LoVo (cell line): ENCODE measurements at places on chromosomes 16 and 17.
A peak's percentile ranks its signal among the peaks of the same experiment; 100 is the strongest.

- no peak for DNase-seq
Measured at GRCh38 chr16:8963010-8963820, 491 bp downstream of the USP7 start.

DNA sequence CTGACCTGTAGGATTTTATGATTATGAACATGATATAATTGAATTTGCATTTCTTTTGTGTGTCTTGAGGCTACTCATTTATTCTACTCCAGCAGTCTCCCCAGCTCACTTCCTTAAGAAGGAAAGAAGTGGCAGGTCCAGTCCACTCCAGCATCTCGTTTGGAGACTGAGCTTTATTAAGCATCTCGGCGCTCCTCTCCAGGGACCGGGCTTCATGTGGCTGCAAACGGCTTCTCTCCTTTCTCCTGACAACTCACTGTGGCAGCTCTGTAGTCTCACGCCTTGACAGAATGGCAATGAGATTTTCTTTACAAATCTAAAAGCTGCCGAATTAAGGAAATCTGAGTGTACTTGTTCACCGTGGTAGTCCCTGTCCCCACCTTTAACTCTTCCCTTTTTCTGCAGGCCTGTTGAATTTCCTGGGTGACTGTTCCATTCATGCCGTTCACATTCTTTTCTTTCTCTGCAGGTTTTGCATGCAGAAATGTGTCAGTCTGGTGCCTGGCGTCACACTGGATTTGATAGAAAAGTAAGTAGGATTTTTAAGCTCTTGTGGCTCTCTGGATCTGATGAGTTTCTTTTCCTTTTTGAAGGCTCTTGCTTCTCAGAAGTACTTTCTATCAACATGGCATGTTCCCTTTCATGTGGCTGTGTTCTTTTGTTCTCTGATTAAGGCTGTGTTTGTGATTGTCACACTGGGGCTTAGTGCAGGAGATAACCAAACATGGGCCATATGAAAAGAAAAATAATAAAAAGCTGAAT lies 200.5 kb upstream of the CHMP6 start:
- DNase-seq: no peak

DNA sequence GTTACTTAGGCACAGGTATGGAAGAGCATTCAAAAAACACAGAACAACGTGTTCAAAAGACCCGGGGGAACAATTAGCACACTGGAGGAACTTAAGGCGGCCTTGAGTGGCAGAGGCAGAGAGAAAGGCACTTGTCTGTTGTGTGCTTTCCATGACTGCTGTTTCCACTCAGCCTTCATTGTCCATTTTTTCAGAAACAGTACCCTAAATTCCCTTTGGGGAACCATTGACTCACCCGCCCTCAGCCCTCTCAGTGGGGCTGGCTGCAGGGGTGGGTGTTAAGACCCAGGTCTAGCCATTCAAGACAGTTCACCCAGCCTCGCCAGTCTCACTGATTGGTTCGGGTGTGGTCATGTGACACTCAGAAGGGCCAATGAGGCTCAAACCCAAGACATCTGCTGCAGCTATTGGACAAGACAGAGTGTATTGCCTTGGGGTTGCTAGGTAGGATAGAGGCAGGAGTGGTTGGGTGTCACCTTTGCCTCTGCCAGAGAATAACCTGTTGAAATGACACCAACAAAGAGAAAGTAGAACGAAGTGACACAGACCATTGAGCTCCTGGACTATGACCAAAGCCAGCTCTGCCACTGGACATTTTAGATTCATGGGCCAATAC lies 19.6 kb upstream of the CEP20 start:
- peak; percentile 23 for DNase-seq

GRCh38 chr16:55302635-55303034 lies 21.4 kb upstream of the IRX6 start:
- no peak for DNase-seq

GRCh38 chr16:23353440-23353839 lies 51.3 kb downstream of the SCNN1B start:
- DNase-seq: no peak

DNA sequence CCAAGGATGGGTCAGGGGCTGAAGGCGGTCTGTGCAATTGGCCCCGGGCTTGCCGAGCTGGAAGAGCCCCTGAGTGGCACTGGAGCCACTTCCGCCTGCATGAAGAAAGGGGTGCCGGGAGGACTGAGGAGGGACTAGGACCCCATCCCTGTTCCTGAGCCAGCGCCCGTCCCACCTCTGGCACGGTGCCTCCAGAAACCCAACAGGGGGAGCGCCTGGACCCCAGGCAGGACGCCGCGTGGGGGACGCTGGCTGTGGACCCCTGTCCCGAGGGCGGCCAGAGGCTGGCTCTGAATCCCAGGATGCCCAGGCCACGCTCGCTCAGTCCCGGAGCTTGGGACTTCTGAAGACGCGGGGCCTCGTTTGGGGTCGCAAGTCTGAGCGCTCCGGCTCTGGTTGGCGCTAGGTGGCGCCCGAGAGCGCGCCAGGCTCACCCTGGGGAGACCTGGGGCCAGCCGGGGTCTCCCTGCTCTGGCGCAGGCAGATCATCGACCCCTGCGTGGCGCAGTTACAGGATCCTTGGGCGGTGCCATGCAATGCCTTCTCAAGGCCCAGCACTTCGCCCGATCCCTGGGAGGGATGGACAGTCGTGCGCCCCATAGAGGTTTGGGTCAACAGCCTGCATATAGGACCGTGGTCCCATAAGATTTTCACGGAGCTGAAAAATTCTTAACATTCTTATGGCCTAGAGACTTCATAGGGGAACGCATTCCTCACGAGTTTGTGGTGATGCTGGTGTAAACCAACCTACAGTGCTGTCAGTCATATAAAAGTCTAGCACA lies 58.5 kb upstream of the CREBBP start:
- DNase-seq: peak; percentile 49

- DNase-seq: no peak
Measured at GRCh38 chr17:32116937-32117336, 25.4 kb upstream of the RHOT1 start.

DNA sequence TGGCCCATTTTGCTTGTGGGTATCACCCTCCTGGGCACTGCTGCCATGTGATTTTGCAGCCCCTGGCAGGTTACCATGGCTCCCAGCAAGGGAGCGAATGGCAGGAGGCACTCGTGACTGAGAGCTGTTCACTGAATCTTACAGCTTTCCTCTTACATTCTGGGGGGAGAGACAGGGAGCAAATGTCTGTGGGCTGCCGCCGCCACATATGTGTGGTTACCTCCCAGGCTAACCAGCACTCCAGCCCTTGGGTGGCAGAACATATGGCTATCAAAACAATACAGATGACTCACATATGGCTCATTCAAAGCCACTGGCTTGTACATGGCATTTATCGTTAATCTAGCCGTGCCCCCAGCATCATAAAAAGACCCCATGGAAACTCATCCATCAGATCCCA lies 19.8 kb downstream of the GTF3C1 start:
- DNase-seq: no peak

- no peak for DNase-seq
Measured at GRCh38 chr16:64138621-64139020, 983.2 kb downstream of the CDH11 start.

DNA sequence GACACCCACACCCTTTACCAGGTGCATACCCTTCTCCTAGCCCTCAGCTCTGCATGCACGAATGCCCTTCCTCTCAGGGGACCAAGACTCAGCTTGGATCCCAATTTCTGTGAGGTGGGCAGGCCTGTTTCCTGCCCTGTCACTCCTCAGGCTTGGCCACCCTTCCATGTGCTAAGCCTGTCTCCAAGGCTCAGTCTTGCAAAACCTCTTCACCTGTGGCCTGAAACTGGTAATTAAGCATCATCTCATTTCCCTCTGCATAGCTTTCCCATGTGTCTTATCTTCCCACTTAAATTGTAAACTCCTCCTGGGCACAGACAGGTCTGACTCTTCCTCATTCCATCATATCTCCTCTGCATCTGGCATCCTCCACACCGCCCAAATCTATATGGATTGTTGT lies 31.0 kb upstream of the SMPD3 start:
- no peak for DNase-seq

DNA sequence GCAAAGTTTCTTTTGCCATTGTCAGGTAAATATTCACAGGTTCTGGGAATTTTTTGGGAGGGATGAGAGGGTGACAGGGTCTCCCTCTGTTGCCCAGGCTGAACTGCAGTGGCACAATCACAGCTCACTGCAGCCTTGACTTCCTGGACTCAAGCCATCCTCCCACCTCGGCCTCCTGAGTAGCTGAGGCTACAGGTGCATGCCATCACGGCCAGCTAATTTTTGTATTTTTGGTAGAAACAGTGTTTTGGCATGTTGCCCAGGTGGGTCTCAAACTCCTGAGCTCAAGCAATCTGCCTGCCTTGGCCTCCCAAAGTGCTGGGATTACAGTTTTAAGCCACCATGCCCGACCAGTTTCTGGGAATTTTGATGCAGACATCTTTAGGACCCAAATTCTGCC lies 53.0 kb downstream of the IQCK start:
- DNase-seq: no peak

DNA sequence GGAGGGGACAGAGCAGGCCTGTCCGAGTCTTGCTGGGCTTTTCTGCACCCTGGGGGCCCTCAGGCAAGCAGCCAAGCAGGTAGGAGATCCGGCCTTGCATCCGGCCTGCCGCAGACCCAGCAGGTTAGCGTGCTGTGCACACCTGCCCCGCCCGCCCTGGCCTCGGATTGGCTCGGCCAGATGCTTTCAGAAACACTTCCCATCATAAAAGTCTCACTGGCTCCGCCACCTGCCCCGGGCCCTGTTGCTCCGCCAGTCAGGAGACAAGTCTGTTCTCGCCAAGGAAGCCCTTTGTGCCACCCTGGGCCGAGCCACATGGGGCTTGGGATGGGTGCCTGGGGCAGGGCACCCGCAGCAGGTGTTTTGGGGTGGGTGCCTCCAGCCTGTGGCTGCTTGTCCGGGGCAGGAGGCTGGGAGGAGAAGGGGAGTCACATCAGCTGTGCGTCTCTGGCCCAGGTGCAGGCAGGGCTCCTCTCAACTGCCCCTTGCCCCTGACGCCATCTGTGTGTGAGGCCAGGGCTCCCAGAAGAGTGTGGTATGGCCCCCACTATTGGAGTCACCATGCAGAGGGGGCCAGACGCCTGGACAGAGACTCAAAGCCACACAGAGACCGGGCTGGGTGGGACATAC lies 228.2 kb upstream of the GSE1 start:
- no peak for DNase-seq

DNA sequence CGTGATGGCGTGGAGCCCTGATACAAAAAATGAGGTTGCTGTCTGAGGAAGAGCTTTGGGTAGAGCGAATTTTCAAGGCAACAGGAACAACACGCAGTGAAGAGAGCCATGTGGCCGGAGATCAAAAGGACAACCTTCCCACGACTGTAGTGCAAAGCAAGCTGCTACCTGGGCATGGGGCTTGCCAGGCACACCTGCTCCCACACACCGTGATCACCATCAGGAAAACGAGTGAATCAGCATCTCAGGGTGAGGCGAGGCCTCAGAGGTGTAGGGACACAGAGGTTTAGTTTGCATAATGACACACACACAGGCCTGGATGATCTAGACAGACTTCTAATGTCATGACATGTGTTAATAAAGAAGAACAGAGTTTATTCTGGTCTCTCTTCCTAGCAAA lies 65.7 kb downstream of the PARN start:
- DNase-seq: no peak

- no peak for DNase-seq
Measured at GRCh38 chr17:48541577-48542113, 3.3 kb downstream of the HOXB2 start.

- peak; percentile 89 for DNase-seq
Measured at GRCh38 chr17:35578197-35578928, at the start of gene PEX12. Gene PEX12, minus strand, starts transcription at chr17:35578571. Its CDS starts 550 bp downstream, at chr17:35578021.

DNA sequence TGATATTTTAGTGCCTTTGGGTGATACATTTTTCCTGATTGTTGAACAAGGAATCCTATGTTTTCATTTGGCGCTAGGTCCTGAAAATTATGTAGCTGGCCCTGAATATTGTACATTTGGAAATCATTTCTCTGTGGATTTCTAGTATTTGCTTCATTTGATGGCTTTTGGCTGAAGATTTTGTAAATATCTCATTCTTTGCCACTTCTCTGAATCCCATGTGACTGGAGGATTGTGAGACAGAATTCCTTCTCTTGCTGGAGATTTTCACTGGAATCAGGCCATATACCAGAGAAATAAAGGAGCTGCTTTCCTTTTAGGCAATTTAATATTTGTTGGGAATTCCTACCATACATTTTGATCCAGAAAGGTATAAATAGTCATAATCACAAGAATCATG lies 8.6 kb downstream of the KRT28 start:
- no peak for DNase-seq

DNA sequence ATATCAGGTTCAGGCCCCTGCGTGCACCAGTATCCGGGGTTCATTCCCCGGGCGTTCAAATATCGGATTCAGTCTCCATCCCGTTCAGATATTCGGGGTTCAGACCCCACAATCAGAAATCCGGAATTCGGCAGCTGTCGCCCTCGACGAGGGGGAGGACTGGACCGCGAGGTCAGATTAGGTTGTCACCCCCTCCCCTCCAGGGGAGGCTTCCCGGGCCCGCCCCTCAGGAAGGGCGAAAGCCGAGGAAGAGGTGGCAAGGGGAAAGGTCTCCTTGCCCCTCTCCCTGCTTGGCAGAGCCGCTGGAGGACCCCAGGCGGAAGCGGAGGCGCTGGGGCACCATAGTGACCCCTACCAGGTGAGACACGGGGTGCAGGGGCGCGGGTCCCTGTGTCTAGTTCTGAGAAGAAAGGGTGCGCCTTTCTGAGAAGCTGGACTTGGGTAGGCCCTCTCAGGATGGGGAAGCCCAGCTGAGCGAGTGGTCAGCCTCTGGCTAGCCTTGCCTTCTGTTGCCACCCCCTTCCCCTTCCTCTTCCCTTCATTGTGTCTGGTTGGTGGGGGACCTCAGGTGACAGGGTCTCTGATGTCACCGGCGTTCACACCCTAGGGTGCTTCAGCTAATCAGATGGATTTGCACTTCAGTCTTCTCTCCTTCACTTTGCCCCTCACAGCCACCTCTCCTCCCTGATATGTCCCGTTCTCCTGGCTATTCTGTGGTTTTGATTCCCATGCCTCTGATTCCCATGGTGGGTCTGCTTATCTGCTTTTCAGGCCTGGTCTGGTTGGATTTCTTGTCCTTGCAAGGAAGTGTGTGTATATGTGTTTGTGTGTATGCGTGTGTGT lies 844 bp downstream of the TAOK2 start:
- no peak for DNase-seq

DNA sequence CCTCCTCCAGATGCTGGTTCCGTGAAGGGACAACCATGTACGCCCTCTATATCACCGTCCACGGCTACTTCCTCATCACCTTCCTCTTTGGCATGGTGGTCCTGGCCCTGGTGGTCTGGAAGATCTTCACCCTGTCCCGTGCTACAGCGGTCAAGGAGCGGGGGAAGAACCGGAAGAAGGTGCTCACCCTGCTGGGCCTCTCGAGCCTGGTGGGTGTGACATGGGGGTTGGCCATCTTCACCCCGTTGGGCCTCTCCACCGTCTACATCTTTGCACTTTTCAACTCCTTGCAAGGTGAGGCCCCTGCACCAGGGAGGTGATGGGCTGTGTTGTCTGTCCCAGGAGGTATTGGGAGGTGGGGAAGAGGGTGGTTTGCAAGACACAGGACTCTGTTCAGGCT lies 9.0 kb upstream of the DRC7 start:
- DNase-seq: no peak

GRCh38 chr16:73216932-73217331 lies 169.0 kb upstream of the ZFHX3 start:
- DNase-seq: no peak
